Substantia nigra (tissue), 51 donors: ENCODE measurements at places on chromosomes 7 and 10.
A peak's percentile ranks its signal among the peaks of the same experiment; 100 is the strongest.

DNA sequence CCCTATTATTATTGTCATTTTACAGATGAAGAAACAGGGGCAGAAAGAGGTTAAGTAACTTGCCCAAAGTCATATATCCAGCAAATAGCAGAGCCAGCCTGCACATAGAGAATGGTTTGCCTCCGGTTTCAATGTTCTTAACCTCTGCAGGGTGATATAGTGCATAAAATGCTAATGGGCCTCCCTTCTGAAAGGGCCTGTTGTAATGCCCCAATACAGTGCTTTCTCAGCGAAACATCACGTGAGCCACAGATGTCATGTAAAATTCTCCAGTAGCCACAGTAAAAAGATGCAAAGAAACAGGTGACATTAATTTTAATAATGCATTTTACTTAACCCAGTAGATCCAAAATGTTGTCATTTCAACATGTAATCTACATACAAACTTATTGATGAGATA is 38.1 kb downstream of the LRGUK start:
- DNase-seq, result peak; percentile 29

DNA sequence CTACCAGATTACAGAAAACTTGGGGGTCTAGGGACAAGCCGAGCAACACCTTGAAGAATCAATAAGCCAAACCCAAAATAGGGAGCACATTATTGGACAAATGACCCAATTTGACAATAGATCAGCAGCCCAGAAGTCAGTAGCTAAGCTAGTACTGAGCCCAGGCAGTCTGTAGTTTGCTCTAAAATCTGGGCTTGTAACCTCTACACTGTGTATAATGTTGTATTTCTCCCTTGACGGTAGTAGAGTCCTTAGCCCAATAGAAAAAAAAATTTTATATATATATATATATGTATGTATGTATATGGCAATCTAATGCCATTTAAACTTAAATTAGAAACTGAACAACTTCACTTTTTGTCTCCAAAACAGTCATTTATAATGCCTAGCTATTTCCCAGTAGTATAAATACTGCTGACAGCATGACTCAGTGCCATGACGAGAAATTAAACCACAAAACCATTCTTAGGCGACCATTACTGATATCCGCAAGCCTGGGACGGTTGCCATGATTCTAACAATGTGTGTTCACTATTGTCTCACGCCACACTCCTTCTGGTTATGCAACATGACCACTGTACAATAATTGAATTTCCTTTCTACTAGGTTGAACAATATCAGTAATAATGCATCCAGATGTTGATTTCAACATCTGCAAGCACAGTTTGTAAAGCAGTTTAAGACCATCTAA is 110.5 kb downstream of the IPMK start:
- no peak for DNase-seq

- no peak for DNase-seq
Measured at GRCh38 chr7:141287936-141288335, 214.1 kb downstream of the TMEM178B start.

- DNase-seq, result no peak
Measured at GRCh38 chr7:31991846-31992245, 78.4 kb downstream of the PDE1C start.

DNA sequence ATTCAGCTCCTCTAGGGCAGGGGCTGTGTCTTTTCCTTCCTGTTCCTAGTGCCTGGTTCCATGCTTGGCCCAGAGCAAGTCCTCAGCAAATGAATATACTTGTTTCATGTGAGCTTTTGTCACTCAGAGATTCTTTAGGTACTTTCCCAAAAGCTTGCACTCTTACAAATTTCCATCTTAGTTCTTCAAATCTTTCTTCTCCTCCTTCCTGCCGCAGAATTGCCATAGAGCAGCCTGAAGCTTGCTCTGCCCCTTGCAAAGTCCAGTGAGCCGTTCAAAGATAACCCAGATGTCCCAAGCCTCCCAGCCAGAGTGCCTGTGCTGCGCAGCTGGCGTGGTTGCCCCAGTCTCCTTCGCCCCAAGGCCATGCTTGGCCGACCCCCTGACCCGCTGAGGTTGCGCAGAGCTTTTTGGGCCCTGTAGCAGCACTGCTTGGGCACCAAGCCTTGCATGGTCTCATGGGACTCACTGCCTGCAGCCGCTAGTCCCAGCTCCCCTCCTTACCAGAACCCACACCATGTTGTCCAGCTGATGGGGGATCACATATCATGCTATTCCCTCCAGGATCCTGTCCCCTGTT is 20.7 kb downstream of the CHST3 start:
- DNase-seq, result no peak
